ENCODE measurements at places on chromosomes 6 and 20. TPM values are rescaled to one million over a fixed set of nuclear protein-coding genes. Genes with fewer than 3 reads are reported as not detected.

Gene OVOL2
- 11.0 TPM for total RNA-seq

DNA sequence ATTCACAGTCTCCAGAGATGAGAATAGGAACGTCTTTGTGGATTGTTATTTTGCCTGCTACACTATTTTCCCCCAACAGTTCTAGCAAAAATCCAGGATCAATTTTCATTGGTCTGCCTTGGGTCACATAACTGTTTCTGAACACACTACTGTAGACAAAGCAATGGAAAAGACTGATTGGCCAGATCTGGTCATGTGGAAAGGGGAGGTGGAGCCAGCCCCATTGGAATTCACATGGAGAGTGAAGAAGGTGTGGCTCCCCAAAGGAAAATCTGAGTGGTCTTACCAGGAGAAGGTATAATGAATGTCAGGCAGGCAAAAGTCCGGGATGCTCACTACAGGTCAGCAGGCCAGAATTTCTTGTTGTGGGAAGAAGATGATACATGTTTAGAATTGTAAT lies 9.5 kb upstream of the TP53RK start:
- DNase-seq: no peak
- no peaks in the 10 kb centered on the region for H3K36me3 ChIP-seq
- H3K4me1 ChIP-seq: peaks cover 21% of the 10 kb centered on the region
- no peak overlapping the region for H3K4me3 ChIP-seq
- no peaks in the 10 kb centered on the region for H3K27me3 ChIP-seq

GRCh38 chr6:1607516-1608221 lies 2.0 kb upstream of the FOXC1 start:
- H3K4me3 ChIP-seq: peak overlapping the region; percentile 68
- H3K27ac ChIP-seq: peak overlapping the region; percentile 95
- H3K36me3 ChIP-seq: no peaks in the 10 kb centered on the region
- H3K4me1 ChIP-seq: peaks cover 45% of the 10 kb centered on the region
- DNase-seq: peak; percentile 83
- peaks cover 83% of the 10 kb centered on the region for H3K27me3 ChIP-seq

GRCh38 chr20:6994452-6994851 lies 227.0 kb downstream of the BMP2 start:
- no peaks in the 10 kb centered on the region for H3K27me3 ChIP-seq
- H3K27ac ChIP-seq: no peak overlapping the region
- peaks cover 2% of the 10 kb centered on the region for H3K4me1 ChIP-seq
- H3K4me3 ChIP-seq: no peak overlapping the region
- DNase-seq: no peak
- no peaks in the 10 kb centered on the region for H3K36me3 ChIP-seq

- no peak overlapping the region for H3K27ac ChIP-seq
- DNase-seq: no peak
- H3K4me3 ChIP-seq: no peak overlapping the region
Measured at GRCh38 chr6:23650676-23651075, 475.3 kb upstream of the NRSN1 start.

Data from WTC11 (cell line).